ENCODE measurements at places on chromosomes 16 and 17.

- H3K27me3 ChIP-seq, result no peaks in the 10 kb centered on the region
- DNase-seq, result no peak
- no peaks in the 10 kb centered on the region for H3K4me1 ChIP-seq
- H3K4me3 ChIP-seq, result no peak overlapping the region
Observed at GRCh38 chr16:47316442-47317015, 144.3 kb downstream of the ITFG1 start.

- DNase-seq, result no peak
- H3K36me3 ChIP-seq, result peaks cover 55% of the 10 kb centered on the region
- H3K27me3 ChIP-seq, result no peaks in the 10 kb centered on the region
- H3K4me1 ChIP-seq, result peaks cover 4% of the 10 kb centered on the region
- peak overlapping the region; percentile 34 for H3K27ac ChIP-seq
Observed at GRCh38 chr17:81272616-81273015, 22.5 kb downstream of the SLC38A10 start.

- no peaks in the 10 kb centered on the region for H3K27me3 ChIP-seq
- no peak overlapping the region for H3K4me3 ChIP-seq
- no peak for DNase-seq
- H3K4me1 ChIP-seq, result no peaks in the 10 kb centered on the region
- peaks cover 28% of the 10 kb centered on the region for H3K36me3 ChIP-seq
Observed at GRCh38 chr16:11543661-11544393, 42.9 kb downstream of the LITAF start.

DNA sequence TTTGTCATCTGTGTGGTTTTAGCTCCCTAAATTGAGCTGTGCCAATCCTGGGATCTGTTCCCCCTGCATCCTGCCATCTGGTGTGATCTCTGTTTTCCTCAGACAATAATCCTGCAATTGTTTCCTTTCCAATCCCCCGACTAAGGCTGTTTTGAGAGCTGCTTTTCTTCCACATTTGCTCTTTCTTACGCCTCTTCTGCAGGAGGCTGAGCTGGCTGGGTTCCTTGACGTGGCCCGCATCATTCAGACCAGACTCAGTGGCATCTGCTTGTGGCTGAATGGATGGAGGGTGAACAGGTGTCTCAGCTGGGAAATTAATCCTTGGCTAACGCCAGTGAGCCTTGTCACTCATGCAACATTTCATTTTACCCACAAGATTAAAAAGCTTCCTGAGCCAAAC lies 9.8 kb upstream of the MED9 start:
- H3K4me3 ChIP-seq, result no peak overlapping the region
- H3K4me1 ChIP-seq, result no peaks in the 10 kb centered on the region
- no peak overlapping the region for H3K27ac ChIP-seq
- H3K27me3 ChIP-seq, result peaks cover 24% of the 10 kb centered on the region
- no peaks in the 10 kb centered on the region for H3K36me3 ChIP-seq

DNA sequence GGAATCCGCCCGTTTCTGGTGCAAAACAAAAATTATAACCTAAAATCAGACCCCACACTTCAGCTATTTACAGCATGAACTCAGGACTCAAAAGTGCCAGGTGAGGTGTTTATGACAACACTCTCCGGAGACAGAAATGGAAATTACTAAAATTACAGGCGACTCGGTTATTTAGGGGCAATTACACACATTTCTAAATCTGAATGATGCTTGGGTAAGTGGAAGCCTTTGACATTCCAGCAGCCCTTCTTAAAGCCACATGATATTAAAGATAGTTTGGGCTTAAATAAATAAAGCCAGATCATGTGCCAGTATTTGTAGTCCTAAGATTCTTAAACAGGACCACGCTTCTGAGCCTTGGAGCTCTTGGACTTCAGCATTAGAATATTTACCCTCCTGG lies 36.7 kb upstream of the PMP22 start:
- DNase-seq, result no peak
- H3K4me1 ChIP-seq, result no peaks in the 10 kb centered on the region
- H3K36me3 ChIP-seq, result no peaks in the 10 kb centered on the region
- peaks cover 5% of the 10 kb centered on the region for H3K27me3 ChIP-seq
- no peak overlapping the region for H3K27ac ChIP-seq

GRCh38 chr17:40615068-40615840 lies 32.4 kb downstream of the SMARCE1 start:
- H3K4me1 ChIP-seq, result peaks cover 59% of the 10 kb centered on the region
- no peaks in the 10 kb centered on the region for H3K36me3 ChIP-seq
- peak overlapping the region; percentile 2 for H3K27ac ChIP-seq
- peaks cover 3% of the 10 kb centered on the region for H3K27me3 ChIP-seq
- DNase-seq, result no peak

DNA sequence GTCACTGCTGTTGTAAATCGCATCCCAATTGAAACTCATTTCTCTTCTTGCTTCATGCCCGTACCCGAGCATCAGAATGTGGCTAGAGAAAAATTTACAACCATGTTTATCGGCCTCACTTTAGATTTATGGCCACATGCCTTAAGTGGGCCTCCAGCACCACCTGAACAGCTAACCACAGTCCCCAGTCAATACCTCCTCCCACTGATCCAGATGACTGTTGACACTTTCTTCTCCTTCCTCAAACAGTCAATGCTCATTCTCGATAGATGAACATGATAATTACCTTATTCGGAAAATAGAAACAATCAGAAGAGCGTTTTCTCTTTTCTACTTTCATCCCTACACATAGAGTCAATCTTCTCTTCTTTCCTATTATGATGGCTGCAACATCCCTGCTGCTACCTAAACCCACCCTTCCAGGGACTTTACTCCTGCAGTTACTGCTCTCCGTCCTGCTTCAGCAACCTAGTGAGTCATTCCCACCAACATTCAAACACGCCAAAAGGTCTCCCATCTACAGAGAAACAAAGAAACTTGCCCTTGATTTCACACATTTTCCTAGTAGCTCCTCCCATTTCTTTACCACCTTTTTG lies 416.3 kb upstream of the MAF start:
- no peak for DNase-seq
- H3K27ac ChIP-seq, result no peak overlapping the region
- no peaks in the 10 kb centered on the region for H3K4me1 ChIP-seq
- no peak overlapping the region for H3K4me3 ChIP-seq
- no peaks in the 10 kb centered on the region for H3K27me3 ChIP-seq

DNA sequence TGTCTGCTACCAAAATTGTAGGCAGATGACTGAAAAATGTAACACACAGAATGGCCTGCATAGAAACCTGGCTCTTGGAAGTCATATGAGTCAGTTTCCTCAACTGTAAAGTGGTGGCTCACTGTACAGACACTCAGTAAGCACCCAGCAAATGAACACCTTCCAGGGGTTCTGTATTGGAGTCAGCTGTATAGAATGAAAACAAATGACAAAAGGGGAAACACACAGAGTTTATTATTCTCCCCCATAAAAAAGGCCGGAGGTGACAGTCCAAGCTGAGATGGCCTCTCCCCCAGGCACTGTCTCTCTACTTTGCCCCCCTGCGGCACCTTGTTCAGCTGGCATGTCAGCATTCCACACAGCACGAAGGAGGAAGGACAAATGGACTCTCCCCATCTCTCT lies 6.2 kb upstream of the MEOX1 start:
- H3K27me3 ChIP-seq, result no peaks in the 10 kb centered on the region
- H3K27ac ChIP-seq, result peak overlapping the region; percentile 26
- no peaks in the 10 kb centered on the region for H3K36me3 ChIP-seq
- peaks cover 41% of the 10 kb centered on the region for H3K4me1 ChIP-seq
- H3K4me3 ChIP-seq, result no peak overlapping the region

- no peak overlapping the region for H3K27ac ChIP-seq
- H3K4me1 ChIP-seq, result peaks cover 15% of the 10 kb centered on the region
- no peak for DNase-seq
Observed at GRCh38 chr17:20032636-20033035, 23.5 kb downstream of the SPECC1 start.

DNA sequence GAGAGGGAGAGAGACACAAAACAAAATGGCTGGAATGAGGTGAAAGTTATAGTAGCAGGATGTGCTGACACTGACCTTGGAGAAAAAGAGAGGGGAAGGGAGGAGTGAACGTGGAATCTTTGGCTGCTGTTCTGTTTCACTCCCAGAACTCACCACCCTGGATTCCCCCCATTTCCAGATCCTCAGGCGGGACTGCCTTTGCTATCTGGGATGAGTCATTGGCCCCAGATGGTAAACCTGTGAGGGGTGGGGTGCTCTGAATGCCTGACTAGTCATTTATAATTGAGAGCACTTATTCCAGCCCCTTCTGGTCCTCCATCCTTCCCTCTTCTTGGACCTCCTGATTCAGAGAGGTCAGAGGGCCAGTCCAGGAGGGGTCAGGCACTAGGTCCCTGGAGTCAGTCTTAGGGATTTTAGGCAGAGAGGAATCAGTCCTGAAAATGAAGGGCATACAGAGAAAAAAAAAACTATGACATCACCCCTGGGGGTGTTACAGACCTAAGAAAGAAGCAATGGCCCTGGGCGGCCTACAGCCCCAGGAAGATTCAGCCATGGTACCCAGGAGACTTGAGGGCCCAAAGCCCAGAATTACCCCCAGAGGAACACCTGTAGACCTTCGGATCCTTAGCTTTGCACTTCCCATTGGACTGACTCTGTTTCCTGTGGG lies 2.2 kb upstream of the ZG16 start:
- no peaks in the 10 kb centered on the region for H3K4me1 ChIP-seq
- H3K27ac ChIP-seq, result no peak overlapping the region
- no peak for DNase-seq
- H3K27me3 ChIP-seq, result peaks cover 19% of the 10 kb centered on the region
- no peaks in the 10 kb centered on the region for H3K36me3 ChIP-seq

- no peak overlapping the region for H3K27ac ChIP-seq
- H3K27me3 ChIP-seq, result no peaks in the 10 kb centered on the region
- H3K4me3 ChIP-seq, result no peak overlapping the region
- H3K4me1 ChIP-seq, result no peaks in the 10 kb centered on the region
- no peak for DNase-seq
Observed at GRCh38 chr16:86356804-86357203, 153.5 kb upstream of the FOXF1 start.

GRCh38 chr16:84215531-84215930 lies 24.3 kb downstream of the KCNG4 start:
- H3K27ac ChIP-seq, result no peak overlapping the region
- peaks cover 1% of the 10 kb centered on the region for H3K27me3 ChIP-seq
- no peaks in the 10 kb centered on the region for H3K36me3 ChIP-seq
- no peaks in the 10 kb centered on the region for H3K4me1 ChIP-seq
- no peak overlapping the region for H3K4me3 ChIP-seq

- no peak overlapping the region for H3K4me3 ChIP-seq
- peaks cover 7% of the 10 kb centered on the region for H3K36me3 ChIP-seq
- no peak overlapping the region for H3K27ac ChIP-seq
- H3K4me1 ChIP-seq, result peaks cover 5% of the 10 kb centered on the region
- DNase-seq, result no peak
- H3K27me3 ChIP-seq, result no peaks in the 10 kb centered on the region
Observed at GRCh38 chr16:79210607-79211006, 389.9 kb downstream of the MAF start.

DNA sequence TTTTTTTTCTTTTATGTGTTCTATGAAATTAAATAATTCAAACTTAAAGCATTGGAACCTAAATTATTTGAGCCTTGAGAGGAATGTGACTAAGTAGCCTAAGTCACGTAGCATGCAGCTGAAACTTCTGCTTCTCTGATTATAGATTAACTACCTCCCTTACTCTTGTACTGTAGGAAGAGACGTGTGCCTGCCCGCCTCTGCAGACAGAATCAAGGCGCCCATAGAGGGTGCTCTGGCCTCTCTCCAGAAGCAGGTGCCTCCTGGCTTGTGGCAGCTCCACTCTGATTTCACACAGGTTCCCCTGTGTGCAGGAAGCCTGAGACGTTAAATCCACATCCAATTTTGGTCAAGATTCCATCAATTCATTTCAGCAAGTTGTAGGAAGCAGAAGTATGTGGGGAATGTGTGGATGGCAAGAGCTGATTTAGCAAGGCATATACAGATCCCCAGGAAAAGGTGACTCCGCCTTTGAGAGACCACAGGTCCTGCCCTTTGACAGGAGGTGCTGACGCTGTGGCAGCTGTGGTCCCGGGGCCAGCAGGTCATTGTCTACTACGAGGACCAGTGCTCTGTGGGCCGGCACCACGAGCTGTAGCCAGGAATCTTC lies 1418.8 kb downstream of the CDH11 start:
- H3K36me3 ChIP-seq, result no peaks in the 10 kb centered on the region
- no peak overlapping the region for H3K27ac ChIP-seq
- H3K4me1 ChIP-seq, result no peaks in the 10 kb centered on the region
- H3K4me3 ChIP-seq, result no peak overlapping the region
- no peak for DNase-seq

- H3K4me1 ChIP-seq, result peaks cover 42% of the 10 kb centered on the region
- DNase-seq, result no peak
- H3K36me3 ChIP-seq, result peaks cover 34% of the 10 kb centered on the region
Observed at GRCh38 chr17:81683208-81683583, 401 bp downstream of the ARL16 start.

GRCh38 chr16:72277749-72278148 lies 105.8 kb upstream of the PMFBP1 start:
- no peak overlapping the region for H3K4me3 ChIP-seq
- no peaks in the 10 kb centered on the region for H3K4me1 ChIP-seq
- no peaks in the 10 kb centered on the region for H3K27me3 ChIP-seq

GRCh38 chr17:11924076-11924475 lies 73.2 kb downstream of the ZNF18 start:
- no peak for DNase-seq
- no peaks in the 10 kb centered on the region for H3K4me1 ChIP-seq
- H3K27me3 ChIP-seq, result no peaks in the 10 kb centered on the region

- H3K4me1 ChIP-seq, result peaks cover 9% of the 10 kb centered on the region
- no peak overlapping the region for H3K27ac ChIP-seq
- DNase-seq, result no peak
- no peaks in the 10 kb centered on the region for H3K27me3 ChIP-seq
- H3K36me3 ChIP-seq, result no peaks in the 10 kb centered on the region
- H3K4me3 ChIP-seq, result no peak overlapping the region
Observed at GRCh38 chr17:75740215-75740614, 19.0 kb downstream of the ITGB4 start.

DNA sequence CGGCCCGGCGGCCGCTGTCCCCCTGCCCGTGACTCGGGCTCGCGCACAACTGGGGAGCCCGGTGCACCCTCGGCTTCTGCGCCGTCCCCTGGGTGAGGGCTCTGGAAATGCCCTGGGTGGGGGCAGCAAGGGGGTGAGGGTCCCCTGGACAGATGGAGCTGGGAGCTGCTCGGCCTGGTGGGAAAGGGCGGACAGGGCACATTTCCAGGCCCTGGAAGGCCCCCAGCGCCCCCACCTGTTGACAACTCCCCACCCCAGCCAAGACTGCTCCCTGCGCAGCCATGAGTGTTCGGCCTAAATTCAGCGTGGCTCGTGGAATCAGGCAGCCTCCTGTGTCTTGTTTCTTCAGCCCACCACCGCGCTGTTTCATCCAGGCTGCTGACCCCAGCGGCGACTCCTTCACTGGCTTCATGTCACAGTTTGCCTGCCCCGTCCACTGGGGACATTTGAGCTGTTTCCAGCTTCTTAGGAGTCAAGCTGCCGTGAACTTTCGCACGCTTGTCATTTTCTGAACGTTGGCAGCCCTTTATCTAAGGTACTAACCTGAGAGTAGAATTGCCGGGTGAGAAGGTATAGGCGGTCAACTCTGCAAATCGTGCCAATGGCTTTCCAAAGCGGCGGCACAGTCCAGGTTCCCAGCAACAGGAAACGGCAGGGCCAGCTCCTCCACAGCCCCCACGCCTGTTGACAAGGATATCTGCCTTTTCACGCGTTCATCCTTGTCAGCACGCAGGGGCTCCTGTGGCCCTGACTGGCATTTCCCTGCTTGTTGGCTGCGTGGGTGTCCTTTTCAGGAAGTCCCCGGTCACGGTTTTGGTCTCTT lies 895 bp downstream of the UTS2R start:
- H3K27me3 ChIP-seq, result peaks cover 50% of the 10 kb centered on the region
- no peak overlapping the region for H3K27ac ChIP-seq
- no peak for DNase-seq
- H3K4me1 ChIP-seq, result peaks cover 17% of the 10 kb centered on the region
- no peak overlapping the region for H3K4me3 ChIP-seq
- no peaks in the 10 kb centered on the region for H3K36me3 ChIP-seq

GRCh38 chr16:22356930-22357634 lies 17.3 kb downstream of the CDR2 start:
- no peak overlapping the region for H3K4me3 ChIP-seq
- H3K4me1 ChIP-seq, result peaks cover 71% of the 10 kb centered on the region
- DNase-seq, result no peak
- H3K27ac ChIP-seq, result peak overlapping the region; percentile 93
- peaks cover 41% of the 10 kb centered on the region for H3K36me3 ChIP-seq
